Diencephalon (tissue), 1 donor: ENCODE measurements at places on chromosomes 3 and 15. TPM values are rescaled to one million over a fixed set of nuclear protein-coding genes. Genes with fewer than 3 reads are reported as not detected.

CLCN2 gene
- 12.2 TPM for total RNA-seq

GATM gene
- 146 TPM for total RNA-seq

ARGFX gene
- not detected for total RNA-seq

ISG20 gene
- total RNA-seq: under 0.01 TPM

SQOR gene
- total RNA-seq: 4.2 TPM

AGTR1 gene
- total RNA-seq: 1.4 TPM

MNS1 gene
- 4.8 TPM for total RNA-seq

PATL2 gene
- total RNA-seq: not detected

NPAP1 gene
- 0.69 TPM for total RNA-seq

ANKUB1 gene
- total RNA-seq: 4.2 TPM

IQGAP1 gene
- total RNA-seq: 45.9 TPM

GALNT15 gene
- total RNA-seq: 5.8 TPM

CCDC80 gene
- 10.4 TPM for total RNA-seq

RHCG gene
- 1.8 TPM for total RNA-seq

UCN2 gene
- total RNA-seq: not detected

TGM5 gene
- not detected for total RNA-seq

TM4SF18 gene
- 4.8 TPM for total RNA-seq

GHSR gene
- total RNA-seq: 0.69 TPM

RBP2 gene
- total RNA-seq: not detected

PCOLCE2 gene
- total RNA-seq: 13.6 TPM
